ENCODE measurements at places on chromosomes 1 and 21.

DNA sequence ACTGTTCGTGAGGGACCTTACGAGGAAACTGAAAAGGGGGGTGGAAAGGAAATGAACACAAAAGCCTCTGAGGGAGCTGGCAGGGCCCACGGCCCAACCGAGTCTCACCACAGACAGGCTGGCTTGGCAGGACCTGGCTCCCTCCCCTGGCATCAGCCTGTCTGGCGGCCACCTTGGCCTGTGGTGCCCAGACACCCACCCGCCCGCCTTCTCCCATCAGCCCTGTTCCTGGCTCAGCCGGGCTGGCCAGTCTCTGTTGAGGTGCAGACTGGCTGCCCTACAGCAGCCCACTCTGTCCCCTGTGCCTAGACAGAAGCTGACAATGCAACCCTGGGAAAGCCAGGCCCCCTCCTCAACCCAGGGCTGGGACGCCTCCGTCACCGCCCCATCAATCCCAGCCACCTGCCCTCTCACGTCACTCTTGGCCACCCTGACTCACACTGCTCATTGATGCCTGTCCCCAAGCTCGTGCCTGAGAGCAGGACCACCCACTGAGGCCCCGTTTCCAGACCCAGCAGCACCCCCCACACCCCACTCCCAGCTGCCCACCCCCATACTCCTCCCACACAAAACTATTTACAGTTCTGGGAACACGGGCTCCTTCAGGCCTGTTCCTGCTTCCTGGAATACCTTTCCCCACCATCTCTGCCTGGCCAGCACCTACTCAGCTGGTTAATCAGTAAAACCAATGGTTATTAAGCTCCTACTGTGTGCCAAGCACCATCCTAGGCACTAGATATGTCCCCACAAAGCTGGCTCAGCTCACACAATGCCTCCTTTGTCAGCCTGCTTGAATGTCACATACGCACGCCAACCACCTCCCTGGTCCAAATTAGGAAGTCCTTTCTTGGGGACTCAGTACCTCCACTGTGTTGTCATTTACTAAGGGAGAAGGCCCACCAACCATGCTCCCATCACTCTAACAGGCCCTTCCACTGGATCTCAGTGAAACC, 22.7 kb downstream of the SDC3 start:
- no peak for DNase-seq

DNA sequence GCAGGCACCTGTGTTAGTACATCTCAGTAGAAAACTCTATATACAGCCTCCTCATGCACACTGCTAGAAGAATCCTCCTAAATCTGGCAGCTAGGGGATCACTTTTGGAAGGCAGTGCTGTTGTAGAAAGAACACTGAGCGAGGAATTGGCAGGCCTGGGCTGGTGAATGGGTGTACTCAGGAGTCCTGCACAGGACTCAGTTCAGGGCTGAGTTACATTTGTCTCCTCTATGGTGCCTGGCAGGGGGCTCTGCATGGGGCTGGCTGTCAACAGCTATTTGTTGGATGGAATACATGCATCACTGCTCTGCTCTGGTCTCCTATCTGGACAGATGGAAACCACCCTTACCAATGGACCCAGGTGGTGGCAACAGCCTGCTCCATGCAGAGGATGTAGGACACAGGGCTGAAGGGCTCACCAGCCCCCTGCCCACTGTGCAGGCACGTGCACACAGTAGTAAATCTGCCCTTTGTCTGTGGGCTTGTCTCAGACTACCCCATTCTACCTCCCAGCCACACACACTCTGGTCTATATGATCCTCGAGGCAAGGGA, 74.2 kb downstream of the LRIG2 start:
- DNase-seq = no peak

- no peak for DNase-seq
These were observed 93.0 kb downstream of the ENAH start for GRCh38 chr1:225559902-225560301.

DNA sequence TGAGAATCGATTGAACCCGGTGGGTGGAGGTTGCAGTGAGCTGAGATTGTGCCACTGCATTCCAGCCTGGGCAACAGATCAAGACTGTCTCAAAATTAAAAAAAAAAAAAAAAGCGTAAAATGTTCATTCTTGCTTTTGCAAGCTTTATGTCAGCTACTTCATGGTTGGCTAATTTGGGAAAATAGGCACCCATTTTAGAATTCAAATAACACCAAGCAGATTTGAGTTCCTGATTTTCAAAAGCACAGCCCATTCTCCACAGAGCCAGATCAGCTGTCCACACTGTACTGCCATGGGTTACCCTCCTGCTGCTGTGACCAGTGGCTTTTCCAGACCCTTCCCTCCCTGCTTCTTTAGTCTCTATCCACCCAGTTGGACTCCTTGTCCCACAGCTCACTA, 4.4 kb downstream of the THEM5 start:
- DNase-seq = no peak

DNA sequence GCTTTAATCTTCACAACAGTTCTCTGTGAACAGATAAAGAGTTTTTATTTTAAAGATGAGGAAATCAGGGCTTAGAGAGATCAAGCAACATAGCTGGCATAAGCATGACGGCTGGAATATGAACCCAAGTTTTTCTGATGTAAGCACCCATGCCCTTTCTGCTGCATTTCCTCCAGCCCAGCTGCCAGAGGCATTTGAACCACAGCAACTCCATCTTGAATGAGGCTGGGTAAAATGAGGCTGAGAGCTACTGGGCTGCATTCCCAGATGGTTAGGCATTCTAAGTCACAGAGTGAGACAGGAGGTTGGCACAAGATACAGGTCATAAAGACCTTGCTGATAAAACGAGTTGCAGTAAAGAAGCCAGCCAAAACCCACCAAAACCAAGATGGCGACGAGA, 90.0 kb downstream of the WDR64 start:
- no peak for DNase-seq

- no peak for DNase-seq
These were observed 324.0 kb upstream of the VAMP3 start for GRCh38 chr1:7447093-7447492.

- DNase-seq = no peak
These were observed 80.8 kb downstream of the C21orf91 start for GRCh38 chr21:17738176-17738953.

DNA sequence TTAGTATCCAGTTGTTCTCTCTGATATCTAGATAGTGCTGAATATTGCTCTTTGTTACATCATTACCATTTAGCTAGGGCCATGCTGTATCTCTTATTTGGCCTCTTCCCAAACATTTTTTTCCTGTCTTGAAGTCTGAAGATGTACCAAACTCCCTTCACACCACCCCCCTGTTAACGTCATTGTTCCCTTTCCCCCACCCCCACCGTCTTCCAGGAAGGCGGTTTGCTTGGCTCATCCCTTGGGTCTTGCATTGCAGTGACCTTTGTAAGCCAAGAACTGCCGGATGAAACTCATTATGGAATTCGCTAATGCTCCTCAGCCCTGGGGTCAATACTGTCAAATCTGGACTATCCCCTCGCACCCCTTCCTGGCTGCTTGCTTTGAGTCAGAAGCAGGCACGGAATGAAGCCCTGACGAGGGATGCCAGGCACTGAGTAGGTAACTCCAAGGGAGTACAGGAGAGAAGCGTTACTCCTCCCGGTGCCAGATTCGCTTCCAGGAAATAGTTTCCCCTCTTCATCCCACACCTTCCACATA, 283.1 kb downstream of the TM2D1 start:
- no peak for DNase-seq

DNA sequence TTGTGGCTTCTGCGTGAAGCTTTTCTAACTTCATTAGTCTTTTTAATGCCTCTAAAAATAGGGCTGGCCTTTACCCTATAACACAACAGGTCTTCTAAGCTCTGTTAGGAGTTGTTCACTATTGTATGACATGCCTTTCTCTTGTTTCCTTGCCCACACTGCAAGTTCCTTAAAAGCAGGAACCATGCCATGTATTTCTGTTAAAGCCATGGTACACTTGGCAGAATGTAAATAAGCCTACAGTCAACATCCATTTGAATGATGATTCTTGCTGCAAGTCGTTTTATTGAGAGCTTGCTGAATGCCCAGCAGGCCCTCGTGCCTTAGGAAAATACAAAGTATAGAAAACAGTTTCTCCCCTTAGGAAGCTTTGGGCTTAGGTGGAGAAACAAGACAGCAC, 214.6 kb downstream of the DUSP10 start:
- no peak for DNase-seq

GRCh38 chr1:3261007-3261968, 192.3 kb downstream of the PRDM16 start:
- no peak for DNase-seq

DNA sequence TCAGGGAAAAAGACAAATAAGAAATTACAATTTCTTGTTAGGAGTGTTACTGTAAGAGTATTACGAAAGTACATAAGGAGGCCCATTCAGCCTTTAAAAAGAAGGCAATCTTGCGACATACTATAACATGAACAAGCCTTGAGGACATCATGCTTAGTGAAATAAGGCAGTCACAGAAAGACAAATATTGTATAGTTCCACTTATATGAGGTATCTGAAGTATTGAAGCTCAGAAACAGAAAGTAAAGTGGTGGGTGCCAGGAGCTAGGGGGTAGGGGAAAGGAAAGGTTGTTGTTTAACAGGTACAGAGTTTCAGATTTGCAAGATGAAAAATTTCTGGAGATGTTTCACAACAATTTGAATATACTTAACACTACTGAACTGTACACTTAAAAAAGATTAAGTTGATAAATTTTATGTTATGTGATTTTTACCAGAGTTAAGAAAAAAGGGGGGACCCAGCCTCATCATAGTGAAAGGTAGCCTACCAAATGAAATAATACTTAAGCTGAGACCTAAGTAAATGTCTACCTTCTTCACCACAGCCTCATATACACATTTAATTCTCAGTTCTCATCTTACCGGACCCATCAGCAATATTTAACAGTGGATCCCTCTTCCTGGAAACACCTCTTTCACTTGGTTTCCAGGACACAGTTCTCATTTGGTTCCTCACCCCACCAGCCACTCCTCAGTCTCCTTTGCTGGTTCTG, 19.5 kb downstream of the USP24 start:
- DNase-seq = no peak

DNA sequence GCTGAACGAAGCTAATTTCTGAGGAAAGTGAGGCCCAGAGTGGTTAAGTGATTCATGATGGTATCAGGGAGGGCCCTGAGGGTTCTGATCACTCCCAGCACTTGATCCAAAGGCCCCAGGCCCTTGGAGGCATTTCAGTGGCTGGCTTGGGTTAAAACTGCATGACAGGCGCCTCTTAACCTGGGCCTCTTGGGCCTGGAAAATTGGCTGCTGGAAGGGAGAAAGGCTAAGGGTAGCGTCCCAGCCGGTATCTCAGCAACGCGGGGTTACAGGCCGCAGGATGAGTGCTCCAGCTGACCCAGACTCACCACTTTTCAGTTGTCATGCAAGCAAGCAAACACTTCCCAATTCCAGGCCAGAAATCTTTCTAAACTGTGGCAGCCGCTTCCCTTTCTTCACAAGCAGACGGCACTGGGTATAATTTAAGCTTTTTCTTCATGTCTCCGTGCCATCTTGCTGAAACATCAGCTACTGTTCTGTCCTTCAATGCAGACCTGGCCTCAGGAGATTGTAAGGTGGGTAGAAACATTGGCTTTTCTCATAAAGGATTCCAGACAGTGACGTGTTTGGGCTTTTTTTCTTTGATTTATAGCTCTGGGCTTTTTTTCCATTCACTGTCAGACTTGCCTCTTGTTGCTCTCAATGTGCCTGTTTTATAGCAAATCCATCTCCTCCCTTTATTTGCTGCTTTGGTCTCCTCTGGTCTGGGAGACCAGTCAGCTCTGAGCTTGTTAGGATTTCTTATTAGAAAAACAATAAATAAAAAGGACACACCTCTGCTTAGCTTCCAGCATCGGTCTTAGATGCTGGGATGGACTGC, 229.1 kb downstream of the KCNJ6 start:
- no peak for DNase-seq

DNA sequence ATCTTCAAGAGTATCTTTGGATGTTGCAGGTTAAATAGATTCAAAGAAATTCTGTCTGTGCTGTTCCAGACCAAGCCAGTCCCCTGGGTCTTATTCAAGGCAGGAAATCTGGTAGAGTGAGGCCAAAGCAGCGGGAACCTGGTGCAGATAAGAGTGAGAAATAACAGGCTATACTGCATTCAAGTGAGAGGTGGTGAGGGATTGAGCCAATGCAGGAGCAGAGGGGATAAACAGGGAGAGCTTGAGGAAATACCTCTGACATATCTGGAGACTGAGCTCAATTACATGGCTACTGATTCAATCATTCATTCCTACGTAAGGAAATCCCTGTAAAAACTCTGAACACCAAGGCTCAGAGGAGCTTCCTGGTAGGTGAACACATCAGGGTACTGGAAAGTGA, 17.2 kb upstream of the PSMA5 start:
- no peak for DNase-seq

- DNase-seq = no peak
These were observed 107.3 kb upstream of the ST6GALNAC5 start for GRCh38 chr1:76759950-76760349.

DNA sequence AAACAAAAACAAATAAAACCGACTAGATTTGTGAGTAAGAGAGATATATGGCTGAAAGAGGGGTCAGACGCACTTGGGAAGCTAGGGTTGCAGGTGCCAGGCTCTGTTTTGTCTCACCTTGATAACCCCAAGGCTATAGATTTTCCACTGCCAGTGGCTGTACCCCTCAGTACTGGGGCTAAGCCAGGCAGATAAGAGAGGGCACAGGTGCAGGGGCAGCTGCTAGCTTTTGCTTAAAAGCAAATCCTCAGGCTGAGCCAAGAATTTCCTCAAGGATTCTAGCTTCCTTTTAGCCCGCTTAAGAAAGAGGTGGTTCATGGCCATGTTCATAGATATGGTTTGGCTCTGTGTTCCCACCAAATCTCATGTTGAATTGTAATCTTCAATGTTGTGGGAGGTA, 57.9 kb downstream of the OVGP1 start:
- DNase-seq = no peak

DNA sequence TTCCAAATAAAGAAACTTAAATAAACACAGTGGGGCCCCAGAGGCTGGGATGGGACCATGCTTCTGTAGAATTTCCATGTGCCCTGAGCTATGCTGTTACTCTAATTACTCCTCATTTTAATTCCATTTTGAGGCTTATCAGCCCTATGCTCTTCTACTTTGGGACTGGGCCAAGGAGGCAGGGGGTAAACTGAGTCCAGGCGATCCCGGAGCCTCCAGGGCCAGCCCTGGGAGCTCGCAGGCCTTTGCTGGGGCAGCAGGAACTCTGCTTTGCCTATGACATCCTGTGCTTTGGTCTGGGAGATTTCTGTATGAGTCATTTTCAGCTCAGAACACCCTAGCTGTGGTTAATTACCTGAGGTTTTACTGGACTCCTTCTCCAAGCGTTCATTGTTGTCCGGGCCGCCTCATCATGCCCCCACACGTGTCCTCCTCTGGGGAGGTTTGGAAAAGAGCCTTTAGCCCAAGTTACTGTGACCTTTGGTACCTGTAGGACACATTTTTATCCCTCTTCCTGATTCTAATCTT, 95.7 kb downstream of the RHOU start:
- no peak for DNase-seq
